Thymus (tissue), 14 donors: ENCODE measurements at places on chromosomes 12 and 14.

GRCh38 chr14:79179985-79180384, 1009.8 kb downstream of the NRXN3 start:
- no peak for DNase-seq

GRCh38 chr12:64400041-64400440, 4.2 kb upstream of the XPOT start:
- DNase-seq, result no peak

- DNase-seq, result no peak
Measured at GRCh38 chr14:60089221-60089620, 2.5 kb upstream of the PCNX4 start.

GRCh38 chr14:66403183-66403582, 83.0 kb upstream of the CCDC196 start:
- DNase-seq, result peak; percentile 41

DNA sequence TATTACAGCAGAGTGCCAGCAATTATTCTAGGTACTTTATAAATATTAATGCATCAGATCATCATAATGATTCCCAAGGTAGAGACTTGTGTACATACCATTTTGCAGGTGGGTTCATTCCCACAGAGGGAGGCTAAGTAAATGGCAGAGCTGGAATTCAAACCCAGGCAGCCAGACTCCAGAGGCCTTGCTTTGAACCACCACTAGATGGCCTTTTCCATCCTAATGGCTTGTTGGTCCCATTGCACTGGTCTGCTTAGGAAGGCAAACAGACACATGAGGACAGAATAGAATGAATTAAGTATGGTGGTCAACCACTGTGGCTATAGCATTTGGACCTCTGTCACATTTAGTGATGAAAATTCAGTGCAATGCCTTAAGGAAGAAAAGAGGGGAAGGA, 158.7 kb downstream of the METTL25 start:
- no peak for DNase-seq

GRCh38 chr12:41325336-41325735, 137.2 kb downstream of the PDZRN4 start:
- no peak for DNase-seq

DNA sequence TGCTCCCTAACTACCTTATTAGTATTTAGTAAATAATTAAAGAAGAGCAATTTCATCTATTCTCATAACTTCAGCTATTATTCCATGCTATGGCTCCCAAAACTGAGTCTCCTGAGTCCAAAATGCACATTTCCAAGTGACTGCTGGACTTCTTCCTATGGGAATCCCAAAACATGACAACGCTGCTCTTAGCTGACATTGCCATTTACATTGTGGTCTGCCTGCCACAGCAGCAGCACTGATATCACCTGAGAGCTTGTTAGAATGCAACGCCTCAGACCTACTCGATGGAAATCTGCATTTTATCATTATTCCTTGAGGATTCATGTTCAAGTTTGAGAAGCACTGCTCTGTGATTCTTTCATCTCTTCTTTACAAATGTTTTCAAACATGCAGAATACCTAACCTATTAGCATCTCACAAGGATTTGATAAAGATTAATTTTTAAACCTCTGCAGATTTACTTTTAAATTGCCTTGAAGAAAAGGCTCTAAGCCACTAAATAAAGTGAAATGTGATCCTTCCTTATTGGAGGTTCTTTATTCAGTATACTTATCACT, 77.7 kb downstream of the SEC23A start:
- DNase-seq, result no peak

- DNase-seq, result no peak
Measured at GRCh38 chr12:104485651-104486362, 29.1 kb downstream of the CHST11 start.

GRCh38 chr14:71289536-71289935, 382.3 kb downstream of the PCNX1 start:
- DNase-seq, result peak; percentile 23

GRCh38 chr14:35416108-35416750, 11.7 kb upstream of the NFKBIA start:
- peak; percentile 46 for DNase-seq

DNA sequence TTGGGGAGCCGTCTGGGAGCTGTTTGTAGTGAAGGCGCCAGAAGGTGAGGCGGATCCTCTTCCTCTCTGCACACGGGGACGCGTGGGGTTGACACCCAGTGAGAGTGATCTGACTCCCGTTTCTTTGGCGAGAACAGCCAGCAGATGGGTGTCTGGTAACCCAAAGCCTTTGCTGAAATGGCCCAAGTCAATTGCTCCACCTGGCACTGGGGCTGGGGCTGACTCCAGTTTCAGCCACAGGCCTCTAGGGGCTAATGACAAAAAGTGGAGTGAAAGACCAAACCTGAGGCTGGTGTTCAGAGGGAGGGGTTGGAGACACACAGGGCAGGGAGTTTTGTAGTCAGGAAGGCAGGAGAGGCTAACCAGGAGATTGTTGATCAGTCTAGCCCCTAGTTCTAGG, 87.0 kb downstream of the FRMD6 start:
- DNase-seq, result no peak

- no peak for DNase-seq
Measured at GRCh38 chr12:105801351-105801750, 337.4 kb downstream of the NUAK1 start.

- no peak for DNase-seq
Measured at GRCh38 chr12:28135801-28136439, 54.3 kb upstream of the CCDC91 start.

GRCh38 chr12:18207266-18207665, 54.1 kb upstream of the PIK3C2G start:
- no peak for DNase-seq

DNA sequence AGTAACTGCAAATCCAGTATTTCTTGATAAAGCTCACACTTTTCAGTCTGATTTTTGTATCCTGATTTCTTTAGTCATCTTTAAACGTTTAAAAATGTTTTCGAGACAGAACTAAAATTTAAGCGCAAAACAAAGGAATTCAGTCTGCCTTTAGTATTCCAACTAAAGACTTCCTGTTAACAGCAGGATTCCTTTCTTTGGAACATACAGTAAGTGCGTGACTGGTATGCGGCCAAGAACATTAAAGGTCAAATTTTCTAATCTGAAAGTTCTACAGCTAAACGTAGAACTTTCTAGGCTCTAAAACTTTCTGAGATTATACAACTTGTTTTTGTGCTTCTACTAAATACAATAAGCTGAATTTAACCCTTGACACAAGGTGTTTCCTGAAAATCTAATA, 9.9 kb downstream of the SAV1 start:
- DNase-seq, result no peak

DNA sequence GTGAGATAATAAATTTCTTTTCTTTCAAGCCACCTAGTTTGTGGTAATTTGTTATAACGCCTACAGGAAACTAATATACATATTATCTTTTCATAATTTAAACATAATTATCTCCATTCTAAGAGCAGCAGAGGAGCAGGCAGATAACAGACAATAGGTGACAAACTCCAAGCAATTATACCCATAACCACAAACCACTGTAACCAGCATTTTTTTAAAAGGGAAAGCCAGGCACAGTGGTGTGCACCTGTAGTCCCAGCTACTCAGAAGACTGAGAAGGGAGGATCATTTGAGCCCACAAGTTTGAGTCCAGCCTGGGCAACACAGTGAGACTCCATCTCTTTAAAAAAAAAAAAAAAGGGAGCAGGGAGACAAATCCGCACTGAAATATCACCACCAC, 54.9 kb downstream of the ATF7 start:
- DNase-seq, result no peak
